ENCODE measurements at places on chromosomes 5 and 9. TPM values are rescaled to one million over a fixed set of nuclear protein-coding genes. Genes with fewer than 3 reads are reported as not detected.
A peak's percentile ranks its signal among the peaks of the same experiment; 100 is the strongest.

Gene SLC27A6
- polyA plus RNA-seq, result 1.7 TPM

Gene NKD2
- polyA plus RNA-seq, result 17.9 TPM

Gene PLAC8L1
- 1.0 TPM for polyA plus RNA-seq

Gene PLPP7
- polyA plus RNA-seq, result 2.6 TPM

Gene ANKRD34B
- polyA plus RNA-seq, result 1.2 TPM

Gene CATSPER3
- polyA plus RNA-seq, result 1.3 TPM

Gene PRLR
- polyA plus RNA-seq, result 33.0 TPM

Gene POU5F2
- 0.05 TPM for polyA plus RNA-seq

GRCh38 chr5:38858839-38859238 is 13.0 kb downstream of the OSMR start:
- no peak for DNase-seq

- no peak for DNase-seq
Measured at GRCh38 chr5:53971131-53971530, 339.2 kb downstream of the ARL15 start.

DNA sequence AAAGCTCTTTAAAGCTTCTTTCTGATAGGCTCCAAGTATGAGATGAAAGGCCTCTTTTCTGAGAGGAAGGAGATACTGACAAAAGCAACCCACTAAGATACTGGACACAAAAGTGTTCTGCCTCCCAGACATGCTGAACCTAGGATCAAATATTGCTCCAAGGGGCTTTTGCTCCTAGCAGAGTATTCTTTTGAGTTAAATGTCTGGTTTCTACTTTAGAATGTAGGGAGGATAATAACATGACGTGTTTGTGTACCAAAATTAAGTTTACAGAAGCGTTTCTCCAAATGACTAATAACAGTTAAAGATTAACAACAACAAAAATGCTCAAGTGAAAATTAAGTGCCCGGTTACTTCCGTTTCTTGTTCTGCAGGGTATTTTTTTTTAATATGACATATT is 2293.3 kb upstream of the C9orf72 start:
- no peak for DNase-seq

GRCh38 chr5:65014769-65015168 is 246.0 kb downstream of the CWC27 start:
- no peak for DNase-seq

- DNase-seq, result no peak
Measured at GRCh38 chr5:167219298-167219697, 1072.1 kb upstream of the WWC1 start.

DNA sequence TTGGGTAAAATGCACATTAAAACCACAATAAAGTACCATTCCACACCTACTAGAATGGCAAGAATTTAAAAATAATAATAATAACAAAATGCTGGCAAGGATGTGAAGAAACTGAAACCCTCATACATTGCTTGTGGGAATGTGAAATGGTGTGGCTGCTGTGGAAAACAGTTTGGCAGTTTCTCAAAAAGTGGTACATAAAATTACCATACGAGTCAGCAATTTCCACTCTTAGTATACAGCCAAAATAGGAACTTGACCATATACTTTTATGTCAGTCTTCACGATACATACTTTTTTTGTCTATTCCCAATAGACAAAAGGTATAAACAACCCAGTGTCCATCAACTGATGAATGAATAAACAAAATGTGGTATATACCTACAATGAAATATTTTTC is 15.6 kb downstream of the FKBP15 start:
- DNase-seq, result no peak

- peak; percentile 34 for DNase-seq
Measured at GRCh38 chr9:21395778-21396717, 10.8 kb upstream of the IFNA2 start.

DNA sequence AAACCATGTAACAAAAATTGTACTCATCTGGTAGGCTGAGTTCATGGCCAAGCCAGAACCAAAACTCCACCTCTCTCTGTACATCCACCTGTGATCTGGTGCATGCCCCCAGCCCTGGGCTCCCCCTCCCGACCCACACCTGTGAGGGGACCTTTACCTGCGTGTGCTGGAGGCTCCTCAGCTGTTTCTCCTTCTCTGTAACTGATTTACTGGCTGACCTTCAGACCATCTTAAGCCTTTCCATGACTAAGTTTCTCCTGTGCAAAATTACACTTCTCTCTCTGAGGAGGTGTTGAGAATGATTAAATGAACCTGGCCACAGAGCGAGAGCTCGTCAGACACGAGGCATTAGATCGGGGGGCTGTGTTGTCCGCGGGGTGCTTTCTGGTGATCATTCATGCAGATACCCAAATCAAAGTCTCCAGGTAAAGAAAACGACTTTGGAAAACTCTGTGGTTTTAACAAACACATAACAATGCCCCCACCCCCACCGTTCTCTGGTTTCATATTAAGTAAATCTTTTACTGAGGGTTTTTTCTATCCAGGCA is 136.4 kb downstream of the SEMA5A start:
- peak; percentile 43 for DNase-seq

DNA sequence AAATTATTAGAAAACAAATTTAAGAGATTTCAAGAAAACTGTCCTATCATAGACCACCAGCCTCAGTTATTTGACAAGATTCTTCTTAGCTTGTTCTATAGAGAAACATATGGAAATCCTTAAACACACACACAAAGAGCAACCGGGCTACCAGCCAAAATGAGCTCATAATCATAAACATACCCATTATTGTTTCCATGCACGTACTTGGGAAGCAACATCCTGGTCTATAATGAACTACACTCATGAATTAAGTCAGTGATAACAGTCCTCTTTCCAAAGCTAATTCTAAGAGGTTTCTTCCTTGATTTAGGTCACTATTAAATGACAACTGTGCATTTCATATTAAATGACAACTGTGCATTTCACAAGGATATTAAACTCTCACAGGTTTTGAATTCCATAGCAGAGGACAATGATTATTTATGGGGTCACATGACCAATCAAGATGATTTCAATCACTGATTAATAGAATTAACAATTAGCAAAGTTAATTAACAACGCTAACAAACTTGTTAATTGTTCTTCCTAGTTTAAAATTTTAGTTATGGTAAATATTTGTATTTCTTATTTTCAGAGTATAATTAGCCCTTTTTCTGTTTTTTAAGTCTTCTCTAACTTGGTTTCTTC is 77.0 kb downstream of the OXCT1 start:
- DNase-seq, result peak; percentile 52

DNA sequence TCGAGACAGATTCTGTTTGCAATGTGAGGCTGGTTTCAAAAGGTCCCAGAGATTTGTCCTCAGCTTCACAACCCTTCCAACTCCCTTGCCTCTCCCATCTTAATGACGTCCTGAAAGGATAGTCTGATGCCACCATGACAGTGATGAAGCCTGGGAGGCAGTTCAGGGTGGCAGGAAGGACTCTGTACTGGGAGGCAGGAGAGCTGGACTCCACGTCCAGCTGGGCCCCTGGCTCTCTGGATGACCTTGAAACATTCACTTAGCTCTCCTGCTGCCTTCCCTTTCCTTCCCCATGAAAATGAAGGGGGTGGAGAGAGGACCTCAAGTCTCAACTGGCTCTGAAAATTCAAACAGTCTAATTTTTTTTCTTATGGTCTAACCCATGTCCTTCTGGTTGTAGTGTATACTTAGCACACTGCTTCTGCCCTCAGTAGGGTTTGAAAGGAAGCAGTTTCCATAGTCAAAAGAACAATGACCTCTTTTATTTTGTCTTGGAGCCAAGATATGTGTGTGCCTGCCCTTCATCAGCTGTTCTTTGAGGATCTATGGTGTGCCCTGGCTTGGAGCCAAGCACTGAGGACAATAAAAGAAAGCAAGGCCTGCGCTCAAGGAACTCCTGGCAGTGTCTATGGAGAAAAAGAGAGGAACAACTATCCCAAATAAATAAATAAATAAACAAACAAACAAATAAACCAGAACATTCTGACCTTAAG is 188.3 kb downstream of the GRIA1 start:
- no peak for DNase-seq

GRCh38 chr5:56814361-56814962 is 887 bp upstream of the MAP3K1 start:
- no peak for DNase-seq

- DNase-seq, result no peak
Measured at GRCh38 chr5:56176871-56177533, 56.1 kb downstream of the ANKRD55 start.

DNA sequence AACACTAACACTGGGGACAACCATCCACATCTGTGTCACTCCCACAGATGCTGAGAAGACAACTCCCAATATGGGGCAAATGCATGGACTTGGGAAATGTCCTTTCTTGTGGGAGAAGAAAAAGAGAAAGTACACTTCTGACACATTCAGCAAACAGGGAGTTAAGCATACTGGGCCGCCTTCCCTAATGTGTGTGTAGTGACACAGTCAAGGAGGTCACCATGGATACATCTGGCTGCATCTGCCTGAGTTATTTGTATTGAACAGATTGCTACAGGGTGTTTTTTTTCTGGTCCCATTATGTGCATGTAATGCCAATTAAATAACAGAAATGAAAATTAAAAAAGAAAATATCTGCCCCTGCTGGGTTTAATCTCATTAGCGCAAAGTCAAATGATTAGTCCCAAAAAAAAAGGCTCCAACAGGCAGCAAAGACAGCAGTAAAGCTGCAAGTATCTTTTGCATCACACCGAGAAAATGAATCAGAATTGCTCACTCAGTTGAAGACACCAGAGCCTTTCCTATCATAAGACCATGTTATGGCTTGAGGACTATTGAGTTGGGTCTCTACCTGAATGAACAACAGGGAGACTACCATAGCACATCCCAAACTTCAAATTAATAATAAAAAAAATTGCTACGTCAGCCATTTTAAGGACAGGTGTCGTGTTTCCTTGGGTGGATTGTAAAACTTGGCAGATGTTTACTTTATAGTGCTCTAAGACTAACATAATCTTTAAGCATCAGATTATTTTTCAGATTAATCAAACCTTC is 395.9 kb downstream of the DTWD2 start:
- no peak for DNase-seq

GRCh38 chr9:109012009-109012875 is 1.1 kb downstream of the CTNNAL1 start:
- no peak for DNase-seq

GRCh38 chr9:70816891-70817290 is 304.5 kb downstream of the TRPM3 start:
- no peak for DNase-seq

- DNase-seq, result no peak
Measured at GRCh38 chr9:114621561-114621960, 10.5 kb downstream of the TMEM268 start.

DNA sequence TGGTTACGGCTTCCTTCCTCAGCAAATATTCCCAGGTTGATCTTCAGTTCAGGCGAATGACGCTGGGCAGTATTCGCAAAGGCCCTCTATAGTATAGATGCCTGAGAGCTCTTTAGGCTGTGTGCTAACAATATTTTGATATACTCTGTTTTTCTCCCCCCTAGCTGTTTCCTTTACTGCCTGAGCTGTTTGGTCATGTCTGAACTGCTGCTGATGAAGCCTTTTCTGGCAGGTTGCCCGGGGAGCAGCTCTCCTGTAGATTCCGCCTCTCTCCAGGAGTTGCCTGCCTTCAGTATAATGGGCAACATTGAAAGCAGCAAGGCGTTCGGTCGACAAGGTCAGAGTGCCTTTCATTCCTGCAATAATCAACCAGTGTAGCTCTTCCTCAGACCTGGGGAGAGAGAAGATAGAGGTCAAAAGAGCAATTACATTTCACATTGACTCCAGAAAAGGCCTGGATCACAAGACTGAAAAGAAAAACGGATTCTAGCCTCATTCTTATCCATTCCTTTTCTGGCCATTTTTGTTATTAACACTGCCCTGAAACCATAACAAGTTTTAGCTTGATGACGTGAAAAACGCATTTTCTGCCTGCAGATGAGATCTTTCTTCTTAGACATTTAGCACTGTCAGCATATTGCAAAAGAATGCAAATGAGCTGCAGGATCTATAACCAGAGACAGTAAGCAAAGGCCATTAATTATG is 60.1 kb upstream of the ZNF608 start:
- DNase-seq, result peak; percentile 83

All from renal cortex interstitium (tissue), 15 donors.